HEK293T (cell line): ENCODE measurements at places on chromosomes 3 and 15.

DNA sequence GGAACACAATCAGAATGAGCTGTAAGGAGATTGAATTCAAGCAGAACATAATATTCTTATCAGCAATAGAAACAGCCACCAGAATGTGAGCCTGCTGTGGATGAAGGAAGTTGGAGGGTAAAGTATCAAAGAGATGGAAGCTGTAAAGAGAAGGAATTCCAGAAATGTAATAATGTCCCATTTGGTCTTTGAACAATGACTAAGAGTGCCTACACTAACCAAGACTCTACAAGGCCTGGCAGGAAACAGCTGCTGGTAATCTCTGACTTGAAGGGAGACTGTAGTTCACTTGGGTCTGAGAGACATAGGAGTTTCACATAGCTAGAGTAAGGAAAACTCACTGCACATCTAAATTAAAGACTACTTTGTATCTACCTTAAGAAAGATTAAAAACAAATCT is 1176.0 kb upstream of the ALCAM start:
- no peak for DNase-seq

GRCh38 chr15:66276546-66276945 is 16.8 kb upstream of the DIS3L start:
- DNase-seq = no peak

GRCh38 chr15:76967067-76967466 is 27.9 kb upstream of the PSTPIP1 start:
- DNase-seq = no peak

DNA sequence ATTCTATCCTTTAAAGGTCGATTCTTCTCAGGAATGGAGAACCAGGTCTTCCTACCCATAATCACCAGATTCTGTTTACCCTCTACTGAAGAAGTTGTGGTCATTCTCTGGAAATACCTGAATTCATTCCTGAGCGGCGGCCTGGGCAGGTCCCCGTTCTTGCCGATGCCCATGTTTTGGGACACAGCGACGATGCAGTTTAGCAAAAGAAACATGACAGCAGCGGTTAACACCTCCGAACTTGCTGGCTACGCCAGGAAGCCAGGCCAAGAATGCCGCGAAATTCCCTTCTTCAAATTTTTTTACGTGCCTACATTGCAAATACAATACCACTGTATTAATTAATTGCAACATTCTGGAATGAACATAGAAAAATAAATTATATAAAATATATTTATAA is 1.4 kb downstream of the DHFR2 start:
- DNase-seq = no peak

DNA sequence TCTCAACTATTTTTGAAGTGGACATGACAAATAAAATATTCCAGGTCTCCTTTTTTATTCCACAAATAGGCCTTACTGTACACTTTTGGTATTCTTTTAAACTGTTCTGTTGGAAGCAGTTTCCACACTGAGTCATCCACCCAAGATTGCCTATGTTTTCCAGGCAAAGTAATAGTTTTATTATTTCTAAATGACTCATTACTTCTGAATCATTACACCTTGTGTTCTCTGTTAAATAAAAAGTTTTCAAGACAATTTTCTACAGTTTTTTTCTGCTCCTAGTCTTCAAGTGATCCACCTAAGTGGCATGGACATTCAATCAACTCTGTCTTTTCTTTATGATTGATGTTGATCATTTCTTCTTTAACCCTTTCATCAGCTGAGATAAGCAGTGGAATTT is 26.5 kb downstream of the PPP2R3A start:
- no peak for DNase-seq

GRCh38 chr3:195757438-195757770 is 36.6 kb downstream of the MUC20 start:
- DNase-seq = no peak

GRCh38 chr3:4494895-4495264 is 1.7 kb downstream of the ITPR1 start:
- no peak for DNase-seq

DNA sequence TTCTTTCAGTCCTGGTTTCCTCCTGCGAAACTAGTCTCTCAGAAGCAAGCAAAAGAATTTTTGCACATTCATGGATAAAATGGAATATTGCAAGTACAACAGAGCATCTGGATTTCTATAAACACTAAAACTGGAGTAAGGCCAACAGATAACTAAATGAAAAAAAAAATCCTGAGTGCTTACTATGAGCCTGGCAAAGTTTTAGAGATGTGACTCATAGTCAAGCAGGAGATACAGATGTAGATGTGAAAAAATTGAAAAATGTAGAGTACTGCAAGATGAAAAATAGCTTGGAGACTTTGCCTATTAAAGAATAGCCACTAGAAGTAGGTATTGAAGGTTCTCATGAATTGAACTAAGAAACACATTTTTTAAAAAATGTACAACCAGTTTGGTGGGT is 397.4 kb downstream of the OTOL1 start:
- no peak for DNase-seq

DNA sequence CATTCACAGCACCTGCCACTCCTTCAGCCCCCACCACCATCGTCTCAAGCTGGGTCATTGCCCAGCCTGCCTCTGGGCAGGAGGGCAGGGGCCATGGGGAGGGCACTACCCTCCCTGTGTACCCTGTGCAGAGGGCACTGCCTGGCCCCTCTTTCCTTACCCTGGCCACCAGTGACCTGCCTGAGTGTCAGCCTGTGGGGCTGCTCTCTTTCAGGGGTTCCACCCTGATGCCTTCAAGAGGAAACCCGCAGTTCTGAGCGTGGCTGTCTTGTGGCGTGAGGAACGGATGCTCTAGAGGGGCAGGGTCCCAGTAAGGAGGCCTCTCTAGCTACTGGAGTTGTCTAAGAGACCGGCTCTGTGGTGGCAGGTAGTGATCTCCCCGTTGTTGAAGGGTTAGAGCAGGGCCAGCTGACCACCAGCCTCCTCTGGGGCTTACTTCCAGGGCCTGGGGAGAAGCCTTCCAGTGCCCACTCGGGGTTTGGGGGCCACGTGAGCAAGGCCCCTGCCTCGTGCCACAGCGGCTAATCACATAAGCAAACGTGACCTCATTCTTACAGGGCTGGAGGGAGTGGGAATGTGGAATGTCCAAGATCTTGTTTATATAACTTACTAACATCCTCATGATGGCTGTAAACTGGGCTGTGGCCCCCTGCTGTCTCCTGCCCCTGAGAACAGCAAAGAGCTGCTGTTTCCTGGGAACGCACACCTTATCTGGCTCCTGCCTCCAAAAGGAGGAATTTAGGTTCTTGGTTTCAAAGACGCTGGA is 31.4 kb upstream of the SEC13 start:
- peak; percentile 31 for DNase-seq

GRCh38 chr3:163745204-163745603 is 1333.1 kb downstream of the SI start:
- no peak for DNase-seq

DNA sequence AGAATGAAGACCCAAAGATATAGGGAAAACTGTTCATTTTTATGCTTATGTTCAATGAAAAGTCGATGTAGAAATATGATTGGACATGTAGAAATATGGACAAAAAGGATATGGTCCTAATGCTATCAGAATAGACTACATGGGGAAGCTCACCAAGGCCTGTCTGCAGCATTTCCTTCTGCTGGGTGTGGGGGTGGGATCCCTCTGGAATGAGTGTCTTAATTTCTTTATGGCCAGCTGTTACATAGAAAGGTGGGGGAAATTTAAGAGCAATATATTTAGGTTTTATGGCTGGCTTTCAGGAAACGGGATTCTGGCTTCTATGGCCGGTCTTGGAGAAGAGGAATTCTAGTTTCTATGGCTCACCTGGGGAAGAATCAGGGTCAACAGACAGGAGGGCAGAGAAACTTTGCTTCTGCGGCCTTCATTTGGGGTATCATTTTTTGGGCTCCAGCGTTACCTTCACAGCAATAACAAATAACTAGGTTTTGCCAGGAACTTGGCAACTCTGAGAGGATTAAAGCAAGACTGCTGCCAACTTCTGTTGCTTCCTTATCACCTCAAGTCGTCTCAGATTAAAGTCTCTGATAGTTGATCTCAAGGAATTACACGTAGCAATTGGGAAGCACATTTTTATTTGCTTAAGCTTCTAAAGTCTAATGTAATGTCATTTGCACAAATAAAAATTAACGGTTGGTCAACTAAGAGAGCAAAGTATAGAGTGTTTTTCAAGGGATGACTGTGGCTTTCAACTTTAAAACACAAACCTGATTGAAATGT is 57.0 kb upstream of the GATM start:
- no peak for DNase-seq

GRCh38 chr3:114709102-114709501 is 415.3 kb downstream of the TIGIT start:
- no peak for DNase-seq

- DNase-seq = no peak
Measured at GRCh38 chr3:187759601-187760000, 14.3 kb upstream of the BCL6 start.

- DNase-seq = no peak
Measured at GRCh38 chr3:129599073-129599472, 7.4 kb downstream of the PLXND1 start.

DNA sequence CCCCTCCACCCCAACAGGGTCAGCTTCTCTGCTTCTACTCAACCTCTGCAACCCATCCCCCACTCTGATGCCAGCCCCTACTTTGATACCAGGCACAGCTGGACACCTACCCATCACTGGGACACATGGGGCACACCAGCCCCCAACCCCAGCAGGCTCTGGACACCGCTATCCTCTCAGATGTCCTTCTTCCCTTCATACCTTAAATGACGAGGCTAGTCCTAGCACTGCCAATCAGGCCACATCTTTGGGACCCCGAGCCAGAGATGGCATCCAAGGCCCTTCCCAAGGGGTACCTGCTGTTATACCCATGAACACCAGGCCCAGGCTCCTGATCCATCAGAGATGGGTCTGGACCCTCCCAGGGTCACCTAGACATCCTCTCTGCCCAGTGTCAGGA is 10.6 kb downstream of the POC1A start:
- no peak for DNase-seq

GRCh38 chr3:40516201-40516600 is 8.6 kb upstream of the ZNF621 start:
- no peak for DNase-seq

GRCh38 chr3:60742606-60743145 is 508.6 kb downstream of the FHIT start:
- DNase-seq = peak; percentile 75

DNA sequence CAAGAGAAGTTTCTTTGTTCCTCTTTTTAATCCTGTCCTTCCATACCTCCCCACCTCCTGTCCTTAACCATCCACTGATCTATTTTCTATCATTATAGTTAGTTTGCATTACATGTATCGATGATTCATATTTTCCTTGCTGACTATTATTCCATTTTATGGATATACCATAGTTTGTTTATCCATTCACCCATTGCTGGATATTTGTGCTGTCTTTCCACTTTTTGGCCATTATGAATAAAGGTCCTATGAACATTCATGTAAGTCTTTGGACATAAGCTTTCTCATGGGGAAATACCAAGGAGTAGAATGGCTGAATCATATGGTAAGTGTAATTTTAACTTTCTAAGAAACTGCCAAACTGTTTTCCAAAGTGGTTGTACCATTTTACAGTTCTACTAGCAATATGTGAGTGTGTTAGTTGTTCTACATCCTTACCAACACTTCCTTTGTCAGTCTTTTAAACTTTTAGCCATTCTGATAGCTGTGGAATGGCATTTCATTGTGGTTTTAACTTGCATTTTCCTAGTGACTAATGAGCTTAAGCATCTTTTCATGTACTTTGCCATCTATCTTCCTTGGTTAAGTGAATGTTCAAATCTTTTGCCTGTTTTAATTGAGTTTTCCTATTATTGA is 11.7 kb downstream of the ATP6V1A start:
- DNase-seq = no peak

GRCh38 chr15:43903864-43904290 is 77.1 kb downstream of the WDR76 start:
- DNase-seq = peak; percentile 74

GRCh38 chr3:45653205-45653604 is 36.0 kb upstream of the SACM1L start:
- no peak for DNase-seq

- DNase-seq = no peak
Measured at GRCh38 chr3:126390751-126391150, 4.0 kb upstream of the CFAP100 start.

DNA sequence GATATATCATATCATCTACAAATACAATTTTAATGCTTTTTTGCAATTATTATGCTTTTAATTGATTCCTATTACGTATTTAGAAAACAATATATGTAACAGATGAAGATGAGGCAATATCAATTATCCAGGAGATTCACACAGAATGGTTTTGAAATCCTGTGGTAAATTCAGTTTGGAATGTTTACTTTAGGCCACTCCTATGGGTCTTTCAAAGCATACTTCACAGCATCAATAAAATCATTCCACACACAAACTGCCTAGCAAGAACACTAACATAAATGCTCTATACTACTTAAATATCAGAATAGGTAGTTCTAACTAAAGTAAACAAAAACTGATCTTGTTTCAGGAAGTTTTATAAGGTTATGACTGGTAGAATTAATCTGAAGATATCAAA is 90.5 kb downstream of the FAM227B start:
- DNase-seq = no peak

- DNase-seq = no peak
Measured at GRCh38 chr3:12363397-12364195, 74.7 kb downstream of the PPARG start.

GRCh38 chr3:65093641-65094040 is 405.8 kb upstream of the ADAMTS9 start:
- DNase-seq = no peak

DNA sequence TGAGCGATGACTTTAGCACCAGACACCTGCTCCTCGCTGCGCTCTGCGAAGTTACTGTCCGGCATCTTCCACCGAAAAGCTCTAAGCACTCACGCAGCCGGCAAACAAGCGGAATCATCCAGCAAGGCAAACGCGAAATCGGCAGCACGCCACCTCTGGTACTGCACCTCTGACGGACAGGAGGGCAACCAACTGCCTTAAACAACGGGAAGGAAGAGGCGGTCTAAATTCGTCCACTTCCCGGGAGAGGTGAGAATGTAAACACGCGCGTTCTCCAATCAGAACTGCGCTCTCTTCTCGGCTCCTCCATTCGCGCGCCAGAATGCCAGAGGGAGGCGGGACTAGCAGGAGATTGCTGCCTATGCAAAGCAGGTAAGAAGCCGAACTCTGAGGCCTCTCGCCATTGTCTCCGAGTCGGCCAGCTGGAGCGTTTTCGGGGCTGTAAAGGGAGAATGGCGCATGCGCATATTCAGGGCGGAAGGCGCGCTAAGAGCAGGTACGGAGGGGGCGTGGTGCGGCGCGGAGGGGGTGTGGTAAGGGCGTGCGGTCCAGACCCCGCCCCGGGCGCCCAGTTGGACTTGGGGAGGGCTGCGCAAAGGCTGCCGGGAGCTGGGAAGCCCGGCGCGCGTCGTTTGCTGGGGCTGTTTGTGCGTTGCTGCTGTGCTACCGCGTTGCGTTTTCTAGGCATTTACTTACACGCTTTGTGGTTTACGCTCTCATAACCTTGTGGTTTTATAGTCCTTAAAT is at the start of the genes BTD and HACL1:
Gene BTD, plus strand, starts transcription at position 347 of the 747 bp plus-strand sequence. CDS start 33,695 bp downstream, outside the sequence.
Gene HACL1, minus strand, starts transcription at position 171 of the 747 bp plus-strand sequence. Its CDS starts 106 bp downstream, at position 65.
- peak; percentile 92 for DNase-seq

- no peak for DNase-seq
Measured at GRCh38 chr15:99158626-99159412, 53.9 kb downstream of the SYNM start.

GRCh38 chr3:13976469-13976868 is 96.6 kb upstream of the WNT7A start:
- no peak for DNase-seq

GRCh38 chr3:178117641-178118040 is 418.6 kb upstream of the KCNMB2 start:
- no peak for DNase-seq
